Cardiac septum (tissue), 1 donor: ENCODE measurements at places on chromosomes 5 and 9.
A peak's percentile ranks its signal among the peaks of the same experiment; 100 is the strongest.

GRCh38 chr5:132279801-132280200, 14.4 kb upstream of the SLC22A4 start:
- DNase-seq, result no peak

DNA sequence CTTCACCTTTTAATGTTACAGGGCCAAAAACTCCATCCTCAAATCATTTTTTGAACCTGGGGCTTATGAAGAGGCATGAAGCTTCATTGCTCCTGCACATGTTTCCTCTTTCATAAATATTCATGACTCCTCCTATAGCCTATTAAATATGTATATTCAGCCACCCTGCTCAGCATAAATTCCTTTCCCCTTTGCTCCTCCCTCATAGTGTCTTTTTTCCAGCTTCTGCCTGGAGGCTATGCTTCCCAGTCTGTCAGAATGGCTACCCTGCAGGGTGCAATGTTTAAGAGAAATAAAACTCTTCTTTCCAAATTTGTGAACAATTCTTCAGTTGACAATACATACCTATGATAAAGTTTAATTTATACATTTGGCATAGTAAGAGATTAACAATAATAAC, 1082.9 kb upstream of the CDH18 start:
- DNase-seq, result no peak

DNA sequence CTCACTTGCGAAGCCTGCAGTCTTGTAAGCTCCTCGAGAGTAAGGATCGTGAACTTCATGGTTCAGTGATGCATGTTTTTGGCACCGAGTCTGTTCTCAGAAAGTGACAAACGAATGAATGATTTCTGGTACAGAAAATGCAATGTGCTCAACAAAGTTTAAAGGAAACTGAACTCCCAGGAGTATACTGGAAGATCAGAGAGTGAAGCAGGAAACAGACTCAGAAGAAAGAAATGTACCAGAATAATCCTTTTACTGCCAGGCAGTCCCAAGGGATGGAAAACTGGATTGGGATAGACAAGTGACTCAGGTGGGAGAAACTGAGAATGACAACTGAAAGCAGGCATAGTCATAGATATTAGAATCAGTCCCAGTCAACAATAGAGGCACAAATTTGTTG, 420.6 kb downstream of the CTNND2 start:
- DNase-seq, result no peak

DNA sequence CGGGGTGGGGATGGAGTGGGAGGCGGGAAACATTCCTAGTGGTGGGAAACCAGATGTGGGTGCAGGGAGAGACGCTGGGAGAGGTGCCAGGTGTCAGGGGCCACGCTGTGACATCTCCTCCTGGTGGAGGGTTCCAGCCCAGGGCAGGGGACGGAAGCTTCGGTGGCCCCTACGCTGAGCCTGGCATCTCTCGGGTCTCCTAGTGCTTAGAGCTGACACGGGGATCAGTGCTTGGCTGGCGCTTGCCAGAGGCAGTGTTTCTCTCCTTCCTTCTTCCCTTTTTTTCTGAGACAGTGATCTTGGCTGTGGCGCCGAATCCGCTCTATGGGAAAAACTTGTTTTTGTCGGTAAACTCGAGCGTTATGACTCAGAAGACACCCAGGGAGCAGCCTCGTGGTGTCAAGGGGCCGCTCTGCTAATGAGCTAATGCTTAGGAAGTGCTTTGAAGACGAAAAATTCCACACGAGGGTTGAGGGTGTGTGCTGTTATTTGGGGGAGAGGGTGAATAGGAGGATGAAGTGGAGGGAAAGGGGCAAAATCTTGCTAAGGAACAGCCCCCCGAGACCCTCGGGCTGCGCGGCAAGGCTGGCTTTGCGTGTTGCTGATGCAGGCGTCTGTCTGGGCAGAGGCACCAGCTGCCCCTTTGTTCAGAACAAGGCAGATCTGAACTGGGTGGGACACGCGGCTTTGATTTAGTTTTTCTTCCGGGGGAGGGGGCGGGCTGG, 20.4 kb upstream of the IER5L start:
- DNase-seq, result no peak

GRCh38 chr9:136050701-136051452, 44.2 kb downstream of the NACC2 start:
- DNase-seq, result peak; percentile 74

- DNase-seq, result no peak
Observed at GRCh38 chr9:92424340-92424739, at the start of gene OMD. TSS of gene OMD (minus strand) at chr9:92424471. CDS start at chr9:92417558, 6,913 bp downstream.

- no peak for DNase-seq
Observed at GRCh38 chr9:110199643-110200042, 8.3 kb downstream of the C9orf152 start.

DNA sequence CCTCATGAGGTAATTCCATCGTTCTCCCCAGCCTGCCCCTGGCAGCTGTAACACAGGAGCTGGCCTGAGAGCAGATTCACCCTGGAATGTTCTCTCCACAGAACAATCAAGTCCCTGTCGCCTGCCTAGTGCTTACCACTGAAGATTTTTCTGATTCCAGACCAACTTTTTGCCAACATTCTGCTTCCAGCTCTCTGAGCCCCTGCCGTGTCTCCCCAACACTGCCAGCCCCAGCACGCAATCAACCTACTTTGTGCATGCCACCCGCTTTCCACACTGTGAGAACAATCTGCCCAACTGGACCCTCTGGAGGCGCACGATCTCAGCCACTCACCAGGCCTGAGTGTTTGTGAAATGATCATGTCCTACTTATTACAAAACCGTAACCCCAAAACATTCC, 62.6 kb downstream of the PSMB7 start:
- DNase-seq, result peak; percentile 61

DNA sequence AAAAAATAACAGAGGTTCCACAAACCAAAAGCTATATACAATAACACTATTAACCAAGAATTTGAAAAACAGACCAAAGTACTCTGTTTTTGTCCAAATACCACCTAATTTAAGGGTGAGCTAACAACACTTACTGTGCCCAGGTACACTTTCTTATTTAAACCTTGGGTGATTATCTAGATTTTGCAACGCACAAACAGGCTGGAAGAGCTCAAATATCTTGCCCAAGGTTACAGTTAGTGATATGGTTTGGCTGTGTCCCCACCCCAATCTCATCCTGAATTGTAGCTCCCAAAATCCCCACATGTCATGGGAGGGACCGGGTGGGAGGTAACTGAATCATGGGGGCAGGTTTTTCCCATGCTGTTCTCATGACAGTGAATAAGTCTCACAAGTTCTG, 58.9 kb downstream of the CDK5RAP2 start:
- DNase-seq, result no peak

DNA sequence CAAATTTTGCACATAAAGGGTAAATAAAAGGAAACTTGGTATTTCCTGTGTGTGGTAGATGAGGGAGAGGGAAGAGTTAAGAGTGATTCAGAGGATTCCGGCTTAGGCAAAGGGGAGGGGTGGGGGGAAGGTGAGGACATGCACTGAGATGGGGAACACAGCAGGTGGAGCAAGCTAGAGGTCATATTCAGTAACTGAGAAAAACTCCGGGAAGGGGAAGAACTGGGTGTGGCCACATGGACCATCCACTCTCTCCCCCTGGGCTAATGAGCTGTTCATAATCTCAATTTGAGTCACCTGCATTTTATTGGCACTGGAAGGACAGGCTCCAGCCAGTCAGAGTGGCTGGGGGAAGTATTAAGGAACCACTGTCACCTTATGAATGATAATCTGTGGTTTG, 45.1 kb upstream of the UGCG start:
- DNase-seq, result no peak

DNA sequence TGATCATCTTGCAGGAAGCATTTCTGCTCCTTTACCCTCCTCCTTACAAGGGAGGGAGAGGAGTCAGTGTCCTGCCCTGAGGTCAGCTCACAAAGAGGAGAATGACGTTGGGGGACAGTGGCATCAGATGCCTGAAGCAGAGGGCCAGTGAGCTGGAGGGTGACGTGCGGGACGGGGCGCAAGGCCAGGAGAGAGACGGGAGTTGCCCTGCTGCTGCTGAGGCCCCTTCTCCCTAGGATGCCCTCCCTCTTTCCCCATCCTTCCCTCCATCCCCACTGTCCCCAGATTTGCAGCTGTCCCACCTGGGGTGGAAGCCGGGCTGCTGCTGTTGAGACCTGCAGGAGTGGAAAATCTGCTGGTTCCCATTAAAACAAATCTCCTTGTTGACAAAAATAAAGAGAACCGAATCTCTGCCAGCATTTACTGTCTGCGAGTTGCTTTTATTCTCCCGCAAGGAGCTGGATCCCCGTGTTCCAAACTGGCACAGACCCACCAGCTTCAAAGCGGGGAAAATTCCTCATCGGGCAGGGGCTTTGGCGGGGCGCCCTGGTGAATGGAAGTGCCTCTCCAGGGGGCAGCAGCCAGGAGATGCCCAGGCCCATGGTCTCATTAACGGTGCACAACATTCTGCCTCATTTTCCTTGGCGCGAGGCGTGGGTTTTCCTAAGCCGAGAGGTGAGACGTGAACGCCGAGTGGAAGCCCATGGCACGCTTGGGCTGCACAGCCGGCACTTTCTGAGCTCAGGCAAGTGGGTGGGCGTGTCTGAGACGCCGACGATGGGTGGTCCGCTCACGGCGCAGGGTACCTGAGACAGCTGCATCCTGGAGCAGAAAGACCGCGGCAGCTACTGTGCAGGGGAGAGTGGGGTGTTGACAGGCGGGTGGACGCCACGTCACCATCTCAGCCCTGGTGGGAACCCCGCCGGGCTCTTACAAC, 13.9 kb upstream of the COL5A1 start:
- DNase-seq, result peak; percentile 70

DNA sequence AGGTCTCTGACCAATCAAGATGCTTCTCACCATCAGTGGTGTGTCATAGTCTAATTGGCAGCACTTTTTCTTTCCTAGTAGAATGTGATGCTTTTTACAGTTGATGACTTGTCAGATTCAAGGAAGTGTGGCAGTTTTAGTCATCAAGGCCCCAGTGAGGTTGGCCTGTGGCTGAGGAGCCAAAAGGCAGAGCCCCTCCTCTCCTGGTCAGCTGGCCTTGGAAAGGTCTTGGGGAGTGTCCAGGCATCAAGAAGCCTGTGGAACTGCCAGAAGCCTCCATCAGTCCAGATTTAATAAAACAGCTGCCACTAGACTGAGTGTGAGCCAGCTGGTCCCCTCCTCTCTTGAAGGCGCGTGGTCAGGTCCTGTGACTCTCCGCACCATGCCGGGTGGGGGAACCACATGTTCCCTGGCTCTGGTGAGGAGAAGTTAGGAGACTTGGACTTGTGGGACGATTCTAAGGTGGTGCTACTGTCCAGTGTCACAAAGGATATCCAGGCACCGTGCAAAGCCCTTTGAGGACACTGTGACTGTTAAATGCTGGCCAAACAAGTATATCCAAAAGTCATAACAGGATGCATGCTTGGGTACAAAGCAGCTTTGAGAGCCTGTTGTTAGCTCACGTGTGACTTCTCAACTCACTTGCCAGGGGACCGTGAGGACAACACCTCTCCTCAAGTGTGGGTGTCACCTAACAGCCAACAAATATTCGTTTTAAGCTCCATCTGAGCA, 6.1 kb upstream of the ANGPTL2 start:
- DNase-seq, result peak; percentile 76

GRCh38 chr9:116647515-116647809, 39.6 kb upstream of the TRIM32 start:
- DNase-seq, result no peak
